Hematopoietic multipotent progenitor cell treated with erythropoietin and hydrocortisone succinate and interleukin-3 and kit ligand, for 6 days (in vitro differentiated cells): ENCODE measurements at places on chromosomes 6 and 20.

DNA sequence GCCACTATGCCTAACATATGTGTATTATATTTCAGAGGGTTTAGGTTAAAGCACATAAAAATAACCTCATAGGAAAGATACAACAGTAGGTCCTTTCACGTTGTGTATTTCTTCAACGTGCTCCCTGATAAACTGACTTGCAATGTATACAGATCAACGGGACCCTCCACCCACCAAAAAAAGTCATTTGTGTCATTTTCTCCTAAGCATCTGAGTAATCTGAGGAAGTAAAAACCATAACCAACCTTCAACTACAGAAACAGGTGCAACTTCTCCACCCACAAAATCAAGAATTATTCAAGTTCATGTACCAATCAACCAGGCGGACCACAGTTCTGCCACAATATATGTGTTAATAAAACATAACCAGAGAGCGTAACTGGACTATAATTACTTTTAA is 54.9 kb upstream of the NHSL1 start:
- DNase-seq: no peak

DNA sequence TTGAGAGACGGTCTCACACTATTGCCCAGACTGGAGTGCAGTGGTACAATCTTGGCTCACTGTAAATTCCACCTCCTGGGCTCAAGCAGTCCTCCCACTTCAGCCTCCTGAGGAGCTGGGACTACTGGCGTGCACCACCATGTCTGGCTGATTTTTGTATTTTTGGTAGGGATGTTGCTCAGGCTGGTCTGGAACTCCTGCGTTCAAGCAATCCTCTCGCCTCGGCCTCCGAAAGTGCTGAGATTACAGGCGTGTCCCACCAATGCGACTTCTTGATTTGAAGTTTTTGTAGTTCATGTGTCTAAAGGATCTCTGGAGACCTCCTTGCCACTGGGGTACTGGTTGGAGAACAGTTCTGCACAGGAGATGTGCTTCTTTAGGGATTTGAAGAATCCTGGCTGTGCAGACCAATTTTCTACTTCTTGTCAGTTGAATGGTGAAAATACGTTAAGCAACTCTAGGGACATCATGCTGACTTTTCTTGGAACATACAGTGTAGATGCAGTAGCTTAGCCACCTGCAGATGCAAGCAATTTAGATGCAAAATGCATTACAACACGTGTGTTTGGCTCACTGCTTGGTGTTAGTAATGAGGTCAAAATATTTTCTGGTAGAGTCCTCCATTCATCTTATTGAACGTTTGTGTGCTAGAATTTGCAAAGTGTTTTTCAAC is 28.2 kb downstream of the SYTL3 start:
- no peak for DNase-seq

GRCh38 chr20:13333793-13334192 is 112.7 kb downstream of the ISM1 start:
- no peak for DNase-seq

GRCh38 chr20:34582911-34583310 is 24.4 kb downstream of the MAP1LC3A start:
- DNase-seq: no peak

GRCh38 chr6:150177952-150178520 is 35.2 kb downstream of the PPP1R14C start:
- DNase-seq: no peak

GRCh38 chr6:53432318-53433161 is 83.8 kb upstream of the ELOVL5 start:
- no peak for DNase-seq

GRCh38 chr6:132643547-132643946 is 15.4 kb downstream of the TAAR1 start:
- no peak for DNase-seq
